ENCODE measurements at places on chromosomes 6 and 20. TPM values are rescaled to one million over a fixed set of nuclear protein-coding genes. Genes with fewer than 3 reads are reported as not detected.

Gene ISM1
- 1.3 TPM for total RNA-seq

Gene XKR7
- not detected for total RNA-seq

Gene RCAN2
- total RNA-seq = 0.65 TPM

Gene CCN2
- total RNA-seq = not detected

Gene CUL9
- 60.7 TPM for total RNA-seq

DNA sequence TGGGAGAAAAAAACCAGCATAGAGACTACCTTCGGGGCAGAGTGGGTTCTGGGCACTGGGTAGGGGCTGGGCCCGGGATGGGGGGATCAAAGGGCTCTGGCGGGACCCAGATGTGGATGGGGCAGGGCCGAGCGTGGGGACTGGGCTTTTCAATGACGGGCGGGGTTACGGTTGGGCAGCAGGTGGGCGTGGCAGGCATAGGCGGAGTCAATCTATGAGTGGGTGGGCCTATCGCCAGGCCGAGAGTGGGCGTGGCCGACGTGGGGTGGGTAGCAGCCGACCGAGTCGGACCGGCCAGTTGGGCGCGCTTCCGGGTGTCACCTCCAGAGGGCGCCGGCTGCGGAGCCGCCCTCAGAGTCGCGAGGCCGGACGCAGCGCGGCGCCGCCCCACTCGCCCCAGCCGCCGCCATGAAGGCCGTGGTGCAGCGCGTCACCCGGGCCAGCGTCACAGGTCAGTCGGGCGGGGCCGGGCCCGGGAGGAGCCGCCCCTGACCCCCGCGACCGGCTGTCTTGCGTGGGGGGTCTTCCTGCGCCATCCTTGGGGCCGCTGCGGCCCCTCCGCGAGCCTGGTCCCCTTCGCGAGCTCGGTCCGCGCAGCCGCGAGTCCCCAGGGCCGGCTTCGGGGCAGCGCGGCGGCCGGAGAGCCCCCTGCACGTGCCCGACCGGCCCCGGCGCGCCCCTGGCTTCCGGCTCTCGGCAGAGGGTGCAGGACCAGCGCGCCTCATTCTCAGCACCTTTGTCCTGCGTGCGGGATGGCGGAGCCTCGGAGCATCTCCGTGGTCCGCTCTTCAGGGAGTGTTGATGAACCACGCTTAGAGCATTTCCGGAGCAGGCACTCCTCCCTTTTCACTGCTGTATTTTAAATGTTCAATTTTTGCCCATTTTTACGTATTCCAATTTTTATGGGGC lies at the start of gene DTD1:
Gene DTD1, plus strand, starts transcription at position 390 of the 909 bp plus-strand sequence. Its CDS starts 19 bp downstream, at position 409.
- DNase-seq = peak; percentile 80

DNA sequence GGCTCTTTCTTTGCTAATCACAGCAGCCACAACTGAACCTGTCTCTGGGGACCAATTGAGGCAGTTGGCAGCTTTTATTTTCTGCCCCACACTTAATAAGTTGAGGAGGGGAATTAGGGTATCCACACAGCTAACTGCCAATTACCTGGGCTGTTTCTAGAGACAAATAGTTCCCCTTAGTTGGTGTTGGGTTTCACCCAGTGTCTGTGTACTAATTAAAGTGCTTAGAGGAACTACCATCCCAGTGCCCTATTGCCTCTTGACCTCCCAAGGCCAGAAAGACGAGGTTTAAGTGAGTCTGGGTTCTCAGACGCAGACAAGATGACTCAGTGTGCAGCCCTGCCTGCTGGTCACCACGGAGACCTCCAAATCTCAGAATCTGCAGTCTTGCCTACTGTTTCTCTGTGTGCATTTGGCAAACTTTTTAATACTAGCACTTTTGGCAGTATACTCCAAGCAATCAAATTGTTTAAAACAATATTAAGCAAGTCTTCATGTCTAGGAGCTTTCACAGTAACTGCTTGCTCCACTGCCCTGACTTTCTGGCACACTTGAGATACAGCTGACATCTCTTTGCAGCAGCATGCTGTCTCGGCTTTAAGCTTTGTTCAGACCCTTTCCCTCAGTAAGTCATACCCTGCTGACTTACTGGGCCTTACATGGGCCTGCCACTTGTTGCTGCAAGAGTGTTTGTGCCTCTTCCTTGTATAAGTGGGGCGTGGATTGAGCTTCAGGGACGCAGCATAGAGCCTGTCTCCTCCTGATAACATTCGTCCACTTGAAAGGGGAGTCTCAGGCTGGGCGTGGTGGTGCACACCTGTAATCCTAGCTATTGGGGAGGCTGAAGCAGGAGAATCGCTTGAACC lies 31.9 kb downstream of the STK35 start:
- no peak for DNase-seq

- DNase-seq = no peak
Measured at GRCh38 chr6:107509506-107509905, 19.6 kb downstream of the SOBP start.

- DNase-seq = no peak
Measured at GRCh38 chr6:2158596-2159271, 86.7 kb downstream of the GMDS start.

DNA sequence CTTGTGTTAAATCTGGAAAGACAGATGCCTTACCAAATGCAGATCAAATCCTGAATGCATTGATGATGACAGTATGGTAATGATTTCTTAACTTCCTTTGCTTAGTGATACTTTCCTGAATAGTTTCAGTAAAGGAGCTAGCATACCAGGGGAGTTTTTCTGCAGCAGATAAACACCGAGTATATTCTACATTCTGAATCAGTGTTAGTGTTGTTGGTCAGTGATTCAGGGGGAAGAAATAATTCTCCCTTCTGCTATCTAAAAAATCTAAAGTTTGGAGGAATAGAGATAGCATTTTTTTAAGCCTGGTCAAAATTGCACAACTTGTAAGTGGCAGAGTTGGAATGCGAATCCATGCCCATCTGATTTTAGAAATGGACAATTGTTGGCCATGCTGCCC lies 512.2 kb upstream of the MARCKS start:
- no peak for DNase-seq

GRCh38 chr20:34445177-34446065 lies 70.8 kb upstream of the DYNLRB1 start:
- DNase-seq = no peak

- no peak for DNase-seq
Measured at GRCh38 chr6:114194362-114195026, 148.3 kb downstream of the HS3ST5 start.

- DNase-seq = no peak
Measured at GRCh38 chr6:37840940-37841300, 21.4 kb downstream of the ZFAND3 start.

- DNase-seq = no peak
Measured at GRCh38 chr6:134531611-134532010, 213.7 kb upstream of the SGK1 start.

DNA sequence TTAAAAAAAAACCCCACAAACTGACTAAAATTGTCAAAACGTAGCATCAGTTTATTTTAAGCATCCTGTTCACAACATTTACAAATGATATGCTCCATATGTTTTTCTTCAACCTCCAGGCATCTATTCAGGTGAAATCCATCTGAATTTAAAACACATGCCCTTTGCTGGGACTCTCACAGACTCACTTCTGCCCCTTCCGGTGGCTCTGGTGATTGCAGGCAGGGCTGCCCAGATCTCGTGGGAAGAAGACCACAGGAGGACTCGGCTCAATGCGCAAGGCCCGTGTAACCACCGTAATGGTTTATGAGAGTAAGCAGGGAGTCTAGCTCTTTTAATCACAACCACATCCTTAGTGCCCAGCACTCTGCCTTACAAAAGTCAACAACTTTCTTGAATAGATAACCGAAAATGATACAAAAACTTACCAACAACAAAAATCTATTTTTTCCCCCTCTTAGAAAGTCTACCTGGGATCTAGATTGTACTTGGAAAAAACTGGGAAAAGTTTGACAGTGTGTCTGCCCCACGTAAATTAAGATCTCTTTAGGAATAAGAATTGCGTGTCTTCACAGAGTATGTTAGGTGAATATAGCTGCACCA lies 139.1 kb downstream of the KIF16B start:
- peak; percentile 38 for DNase-seq

DNA sequence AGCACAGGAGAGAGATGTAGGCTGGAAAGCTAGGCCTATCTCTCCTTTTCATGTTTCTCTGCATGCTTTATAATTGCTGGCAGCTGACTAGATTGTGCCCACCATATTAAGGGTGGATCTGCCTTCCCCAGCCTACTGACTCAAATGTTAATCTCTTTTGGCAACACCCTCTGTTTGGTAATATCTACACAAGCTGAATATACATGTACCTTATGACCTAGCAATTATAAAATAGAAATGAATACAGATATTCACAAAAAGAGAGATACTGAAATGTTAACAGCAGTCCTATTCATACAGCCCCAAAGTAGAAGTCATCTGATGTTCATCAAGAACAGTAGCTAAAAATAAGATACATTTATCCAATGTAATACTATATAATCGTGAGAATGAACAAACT lies 429.6 kb downstream of the EPM2A start:
- no peak for DNase-seq

- no peak for DNase-seq
Measured at GRCh38 chr6:28747631-28748157, 176.1 kb downstream of the TRIM27 start.

- no peak for DNase-seq
Measured at GRCh38 chr6:149856256-149856994, 7.7 kb downstream of the LRP11 start.
